ENCODE measurements at places on chromosomes 12 and 14.

DNA sequence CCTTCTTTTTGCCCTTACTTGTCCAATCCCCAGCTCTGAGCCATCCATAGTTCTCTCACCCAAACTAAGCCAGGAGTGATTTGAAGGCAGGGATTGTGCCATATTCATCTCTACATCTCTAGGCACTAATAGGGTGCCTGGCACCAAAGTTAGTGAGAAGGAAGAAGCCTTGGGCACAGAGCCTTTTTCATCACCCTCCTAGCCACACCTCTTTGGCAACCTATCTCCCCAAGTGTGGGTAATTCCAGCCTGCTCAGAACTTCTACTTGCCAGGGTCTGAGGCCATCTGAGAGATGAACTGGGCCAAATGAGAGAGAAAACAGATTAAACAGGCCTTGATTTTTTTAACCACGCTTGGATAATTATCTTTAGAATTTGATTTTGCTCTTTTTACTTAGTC, 61.3 kb downstream of the PHLDA1 start:
- no peak for DNase-seq

DNA sequence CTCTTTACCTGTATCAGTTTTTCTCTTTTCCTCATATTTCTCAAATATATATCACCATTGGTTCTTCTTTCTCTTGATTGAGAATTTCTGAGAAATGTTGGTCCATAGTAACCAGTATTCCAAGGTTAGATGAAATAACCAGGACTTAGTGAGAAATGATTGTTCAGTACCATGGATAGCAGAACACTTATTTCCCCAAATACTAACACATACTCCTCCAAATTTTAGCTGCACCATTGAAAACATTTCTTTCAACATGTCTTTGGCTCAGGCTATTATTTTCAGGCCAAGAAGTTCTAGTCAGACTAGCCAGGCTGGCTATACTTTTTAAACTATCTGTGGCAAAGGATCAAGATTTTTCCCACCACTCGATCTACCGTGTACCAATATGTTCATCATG, 113.3 kb downstream of the PTPRO start:
- DNase-seq, result no peak

DNA sequence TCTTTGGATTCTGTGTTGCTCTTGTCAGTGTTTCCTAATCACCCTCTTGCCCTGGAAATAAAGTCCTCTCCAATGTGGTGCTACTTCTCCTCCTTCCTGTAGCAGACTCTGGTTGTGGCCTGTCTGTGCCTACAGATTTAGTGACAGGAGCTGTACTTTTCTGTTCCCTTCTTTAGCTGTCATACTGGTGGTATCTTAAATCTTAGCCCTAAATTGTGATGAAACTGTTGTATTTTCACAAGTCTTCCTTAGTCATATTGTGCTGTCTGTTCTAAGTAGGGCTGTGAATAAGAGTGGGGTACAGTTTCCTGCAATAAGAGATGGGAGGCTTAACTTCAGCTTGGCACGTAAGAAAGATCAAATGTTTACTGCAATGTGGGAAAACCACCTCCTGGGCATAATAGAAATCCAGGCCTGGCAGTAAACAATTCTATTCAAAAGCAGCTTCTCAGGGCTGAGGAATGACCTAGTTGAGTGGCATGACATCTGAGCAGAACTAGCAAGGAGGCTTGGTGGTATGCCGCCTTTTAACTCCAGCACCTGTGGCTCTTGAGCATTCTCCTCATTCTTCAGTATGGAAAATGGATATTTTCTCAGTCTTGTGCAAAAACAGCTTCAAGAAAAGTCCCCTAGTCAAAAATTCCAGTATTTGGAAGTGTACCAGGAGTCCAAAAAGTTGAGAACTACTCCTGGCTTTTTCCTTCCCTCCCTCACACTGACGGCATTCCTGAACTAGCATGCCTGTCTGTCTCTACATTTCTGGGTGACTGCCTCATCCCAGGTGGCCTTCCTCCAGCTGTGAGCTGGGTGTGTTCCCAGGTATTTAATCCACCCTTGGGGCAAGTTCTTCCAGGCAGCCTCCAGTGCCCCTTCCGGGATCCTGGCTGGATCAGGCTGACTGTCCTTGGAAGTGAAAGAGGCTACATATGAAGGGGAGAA, 19.5 kb downstream of the ANO6 start:
- DNase-seq, result no peak

GRCh38 chr12:52561880-52562449, 9.0 kb upstream of the KRT71 start:
- DNase-seq, result no peak

DNA sequence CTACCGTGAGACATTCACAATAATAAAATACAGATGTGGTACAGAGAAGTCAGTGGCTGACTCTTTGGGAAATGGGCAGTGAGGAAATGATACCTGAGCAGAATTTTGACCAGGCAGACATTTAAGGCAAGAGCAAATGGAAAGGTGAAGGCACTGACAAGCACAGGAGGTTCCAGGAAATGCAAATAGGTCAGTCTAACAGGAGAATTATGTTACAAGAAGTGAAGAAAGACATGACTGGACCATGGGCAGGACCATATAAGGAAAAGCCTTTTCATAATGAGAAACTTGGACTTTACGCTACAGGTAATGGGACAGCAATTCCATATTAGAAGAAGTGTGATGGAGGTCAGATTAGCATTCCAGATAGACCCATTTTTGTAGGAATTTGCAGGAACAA, 338.9 kb downstream of the PDZRN4 start:
- no peak for DNase-seq

DNA sequence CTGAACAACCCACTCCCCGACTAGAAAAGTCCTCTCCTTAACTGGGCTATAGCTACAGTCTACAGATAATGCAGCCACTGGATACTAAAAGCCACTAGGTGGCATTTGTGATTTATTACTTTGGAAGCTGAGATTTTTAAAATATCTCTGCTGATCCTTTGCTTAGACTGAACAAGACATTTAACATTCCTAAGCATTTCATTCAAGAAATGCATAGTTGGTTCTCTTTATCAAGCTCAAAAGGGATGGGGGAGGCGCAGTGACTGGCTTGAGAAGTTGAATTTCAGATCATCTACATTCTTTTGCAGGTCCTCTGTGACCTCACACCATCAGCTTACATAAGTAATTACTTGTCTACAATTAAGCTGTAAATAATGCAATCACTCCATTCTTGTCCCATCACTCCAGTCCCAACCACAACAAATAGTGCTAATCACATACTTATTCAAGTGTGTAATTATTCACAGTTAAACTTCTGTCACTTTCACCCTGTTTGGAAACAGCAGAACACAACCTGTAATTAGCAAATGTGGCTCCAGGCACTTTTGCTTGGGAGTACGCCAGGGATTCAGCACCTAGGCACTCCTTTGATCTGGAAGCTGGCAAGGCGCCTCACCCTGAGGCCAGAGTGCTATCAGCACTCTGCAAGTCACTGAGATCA, 203.6 kb downstream of the NOVA1 start:
- DNase-seq, result no peak

DNA sequence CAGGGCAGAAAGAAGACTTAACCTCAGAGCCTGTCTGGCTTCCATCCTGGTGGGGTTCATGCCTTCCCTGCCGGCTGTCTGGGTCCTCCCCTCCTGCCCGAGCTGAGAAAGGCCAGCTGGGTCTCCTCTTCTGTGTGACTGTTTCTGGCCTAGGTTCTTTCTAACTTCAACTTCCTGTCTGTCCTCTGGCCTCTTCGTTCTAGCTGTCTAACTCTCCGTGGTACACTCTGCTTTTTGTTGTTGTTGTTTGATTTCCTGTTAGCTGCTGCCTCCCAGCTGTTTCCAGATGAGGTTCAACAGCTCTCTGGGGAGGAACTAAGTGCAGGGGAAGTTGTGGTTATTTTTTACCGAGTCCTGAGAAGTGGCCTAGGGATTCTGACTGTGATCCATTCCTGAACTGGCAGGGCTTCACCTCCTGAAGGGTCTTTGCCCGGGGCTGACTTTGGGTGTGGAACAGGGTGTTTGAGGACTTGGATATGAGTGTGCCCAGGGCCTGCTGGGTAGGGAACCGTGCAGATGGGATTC, 3.2 kb downstream of the MLXIP start:
- DNase-seq, result no peak

DNA sequence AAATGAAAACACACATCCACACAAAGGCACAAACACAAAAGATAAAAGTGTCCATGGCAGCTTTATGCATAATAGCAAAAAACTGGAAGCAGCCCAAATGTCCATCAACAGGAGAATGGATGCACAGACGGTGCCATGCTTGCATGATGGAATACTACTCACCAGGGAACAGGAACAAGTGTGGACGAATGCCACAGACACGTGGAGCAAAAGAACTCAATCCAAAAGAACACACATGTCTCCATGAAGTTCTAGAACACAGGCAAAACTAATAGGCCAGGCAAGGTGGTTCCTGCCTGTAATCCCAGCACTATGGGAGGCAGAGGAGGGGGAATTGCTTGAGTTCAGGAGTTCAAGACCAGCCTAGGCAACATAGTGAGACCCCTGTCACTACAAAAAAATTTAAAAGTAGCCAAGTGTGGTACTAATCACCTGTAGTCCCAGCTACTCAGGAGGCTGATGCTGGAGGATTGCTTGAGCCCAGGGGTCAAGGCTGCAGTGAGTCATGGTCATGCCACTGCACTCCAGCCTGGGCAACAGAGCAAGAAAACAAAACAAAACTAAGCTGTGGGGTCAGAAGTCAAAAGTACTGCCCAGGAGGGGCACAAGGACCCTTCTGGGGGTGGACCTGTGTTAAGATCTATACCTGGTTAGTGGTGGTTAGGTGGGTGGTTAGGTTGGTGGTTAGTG, 7.3 kb upstream of the TMEM119 start:
- DNase-seq, result no peak

DNA sequence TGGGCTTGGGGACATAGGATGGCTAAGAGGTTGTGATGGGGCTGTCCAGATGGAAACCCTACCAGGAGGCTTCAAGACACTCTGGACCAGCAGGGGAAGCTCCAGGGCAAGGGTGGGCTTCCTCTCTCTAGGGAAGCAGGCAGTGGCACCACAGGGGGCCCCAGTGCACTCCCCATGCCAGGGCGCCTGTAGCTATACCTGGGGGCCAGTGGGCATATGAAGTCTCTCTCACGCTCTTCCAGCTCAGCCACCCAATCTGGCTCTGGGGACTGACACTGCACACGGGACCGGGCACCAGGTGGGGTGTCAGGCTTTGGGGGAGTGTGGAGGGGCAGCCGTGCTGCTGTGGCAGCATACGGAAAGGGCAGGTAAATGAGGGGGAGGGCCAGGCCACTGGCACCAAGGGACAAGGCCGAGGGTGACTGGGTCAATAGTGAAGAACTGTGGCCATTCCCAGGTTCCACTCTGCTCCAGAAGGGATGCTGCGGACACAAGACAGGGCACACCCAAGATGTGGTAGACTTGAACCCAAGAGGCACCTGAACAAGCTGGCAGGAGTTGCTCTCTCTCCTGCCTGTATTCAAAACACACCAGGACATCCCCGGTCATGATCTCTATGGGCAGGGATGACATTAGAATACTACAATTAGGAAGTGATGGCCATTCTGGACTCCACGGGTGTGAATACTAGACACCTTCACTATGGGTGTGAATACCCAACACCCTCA, 27.5 kb downstream of the RFLNA start:
- DNase-seq, result no peak

DNA sequence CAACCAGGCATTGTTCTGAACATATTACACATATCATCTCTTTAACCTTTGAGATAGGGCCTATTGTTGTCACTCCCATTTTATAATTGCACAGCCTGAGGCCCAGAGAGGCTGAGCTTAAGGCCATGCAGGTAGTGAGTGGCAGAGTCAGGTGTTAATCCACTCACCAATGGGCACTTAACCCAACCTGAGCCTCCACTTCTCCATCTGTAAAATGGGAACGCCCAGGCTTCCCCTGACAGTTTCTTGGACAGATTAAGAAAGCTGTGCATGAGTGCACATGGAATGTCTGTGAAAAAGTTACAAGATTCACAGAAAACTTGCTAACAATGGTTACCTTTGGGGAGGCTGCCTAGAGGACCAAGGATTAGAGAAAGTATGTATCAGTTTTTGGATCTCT, 32.9 kb downstream of the ESRRB start:
- no peak for DNase-seq

- no peak for DNase-seq
These were observed 149.2 kb downstream of the NRXN3 start for GRCh38 chr14:78319406-78319805.

GRCh38 chr14:29927376-29928116, at the start of gene PRKD1:
Gene PRKD1 (minus strand): TSS chr14:29927847.
- no peak for DNase-seq

GRCh38 chr12:52234223-52234810, 1.3 kb downstream of the KRT7 start:
- no peak for DNase-seq

GRCh38 chr12:46578190-46578982, 205.8 kb upstream of the SLC38A2 start:
- DNase-seq, result no peak

DNA sequence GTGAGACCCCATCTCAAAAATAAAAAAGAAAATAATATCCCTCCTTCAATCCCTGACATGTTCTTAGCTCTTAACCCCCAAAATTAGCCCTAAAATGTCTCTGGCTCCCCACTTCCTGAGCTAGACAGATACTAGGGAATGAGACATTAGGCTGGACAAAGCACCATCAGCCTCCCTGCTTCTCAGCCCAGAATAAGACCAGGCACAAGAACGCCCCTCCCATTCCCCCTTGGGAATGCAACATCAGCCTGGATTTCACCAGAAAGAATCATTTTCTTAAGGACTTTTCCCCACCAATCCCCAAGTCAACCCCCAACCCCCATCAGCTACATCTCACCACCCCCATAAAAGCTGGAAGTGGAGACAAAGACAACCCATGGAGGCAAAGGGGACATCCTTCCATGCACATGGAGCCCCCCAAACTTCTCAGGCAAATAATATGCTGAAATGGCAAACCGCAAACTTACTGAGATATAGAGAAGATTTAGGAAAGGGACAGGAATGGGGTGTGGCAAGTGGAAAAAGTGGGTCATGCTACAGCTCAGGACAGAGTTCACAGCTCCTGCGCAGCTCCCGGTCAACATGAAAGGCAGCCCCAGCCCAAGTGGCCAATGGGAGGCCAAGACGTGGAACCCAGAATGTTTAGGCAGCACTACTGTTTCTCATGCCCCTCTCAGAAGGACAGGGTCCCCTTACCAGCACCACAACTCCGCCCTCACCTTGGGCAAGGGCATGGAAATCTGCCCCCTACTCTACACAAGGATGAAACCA, 2.7 kb downstream of the CHD4 start:
- no peak for DNase-seq

- DNase-seq, result no peak
These were observed 73.4 kb downstream of the DUSP6 start for GRCh38 chr12:89278862-89279261.

DNA sequence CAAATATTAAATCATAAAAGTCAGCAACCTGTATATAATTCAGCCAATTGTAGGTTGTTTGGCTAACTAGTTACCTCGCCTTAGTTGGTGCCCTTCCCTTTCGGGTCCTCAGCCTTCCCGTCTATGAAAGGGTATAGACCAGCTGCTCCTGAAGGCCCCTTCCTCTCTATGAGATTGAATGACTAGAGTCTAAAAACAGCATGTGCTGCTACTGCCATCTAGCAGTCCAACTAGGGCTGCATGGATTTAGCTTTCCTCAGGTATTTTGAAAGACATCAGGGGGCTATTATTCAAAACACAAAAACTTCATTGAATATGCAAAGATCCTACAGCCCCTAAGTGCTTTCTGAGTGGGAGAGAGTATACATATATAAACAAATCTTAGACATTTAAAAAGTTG, 37.0 kb upstream of the TMEM263 start:
- no peak for DNase-seq

Measured in smooth muscle cell of the brain vasculature (primary cell).